ENCODE measurements at places on chromosomes 7 and 10. TPM values are rescaled to one million over a fixed set of nuclear protein-coding genes. Genes with fewer than 3 reads are reported as not detected.

- no peak for DNase-seq
These were observed 189.0 kb downstream of the NPSR1 start for GRCh38 chr7:34846976-34847375.

DNA sequence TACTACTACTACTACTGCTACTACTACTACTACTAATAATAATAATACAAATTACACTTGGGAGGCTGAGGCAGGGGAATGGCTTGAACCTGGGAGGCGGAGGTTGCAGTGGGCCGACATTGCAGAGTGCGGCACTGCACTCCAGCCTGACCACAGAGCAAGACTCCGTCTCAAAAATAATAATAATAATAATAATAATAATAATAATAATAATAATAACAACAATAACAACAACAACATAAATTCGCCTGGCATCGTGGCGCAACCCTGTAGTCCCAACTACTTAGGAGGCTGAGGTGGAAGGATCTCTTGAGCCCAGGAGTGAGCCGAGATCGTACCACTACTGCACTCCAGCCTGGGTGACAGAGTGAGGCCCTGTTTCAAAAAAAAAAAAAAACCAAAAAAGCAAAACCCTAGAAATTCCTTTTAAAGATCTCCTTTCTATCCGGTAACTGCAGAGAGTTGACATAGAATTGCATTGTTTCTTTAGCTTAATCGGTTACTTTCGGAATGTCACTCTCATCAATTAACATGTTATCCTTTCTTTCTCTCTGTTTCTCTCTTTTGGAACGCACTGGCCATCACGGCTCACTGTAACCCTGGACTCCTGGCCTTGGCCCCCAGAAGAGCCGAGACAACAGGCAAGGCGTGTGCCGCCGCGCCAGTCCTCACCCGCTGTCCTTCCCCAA is 972 bp downstream of the PHYH start:
- no peak for DNase-seq

TAS2R5 gene
- 45.5 TPM for total RNA-seq

AKR1D1 gene
- total RNA-seq, result not detected

HECW1 gene
- 0.29 TPM for total RNA-seq

- peak; percentile 40 for DNase-seq
These were observed 161.5 kb upstream of the FAM13C start for GRCh38 chr10:59523851-59524250.

DNA sequence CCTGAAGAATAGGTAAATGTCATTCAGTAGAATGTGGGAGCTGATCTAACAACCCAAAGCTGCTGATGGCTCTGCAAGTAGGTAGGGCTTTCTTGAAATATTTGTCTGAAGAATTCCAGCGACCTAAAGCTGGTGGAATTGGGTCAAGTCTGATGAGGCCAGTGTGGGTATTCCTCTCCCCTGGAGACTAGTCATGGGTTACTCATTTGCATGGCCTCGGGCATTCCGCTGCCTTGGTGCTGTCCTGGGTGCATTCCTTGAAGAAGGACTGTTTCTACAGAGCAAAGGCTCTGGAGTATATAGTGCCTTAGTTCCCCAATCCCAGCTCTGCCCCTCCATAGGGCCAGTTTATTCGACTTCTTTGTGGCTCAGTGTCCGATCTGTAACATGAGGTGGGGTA is 19.2 kb downstream of the PDK4 start:
- DNase-seq, result no peak

RGR gene
- total RNA-seq, result not detected

GRCh38 chr10:17423632-17424186 is 30.7 kb downstream of the ST8SIA6 start:
- DNase-seq, result no peak

DNA sequence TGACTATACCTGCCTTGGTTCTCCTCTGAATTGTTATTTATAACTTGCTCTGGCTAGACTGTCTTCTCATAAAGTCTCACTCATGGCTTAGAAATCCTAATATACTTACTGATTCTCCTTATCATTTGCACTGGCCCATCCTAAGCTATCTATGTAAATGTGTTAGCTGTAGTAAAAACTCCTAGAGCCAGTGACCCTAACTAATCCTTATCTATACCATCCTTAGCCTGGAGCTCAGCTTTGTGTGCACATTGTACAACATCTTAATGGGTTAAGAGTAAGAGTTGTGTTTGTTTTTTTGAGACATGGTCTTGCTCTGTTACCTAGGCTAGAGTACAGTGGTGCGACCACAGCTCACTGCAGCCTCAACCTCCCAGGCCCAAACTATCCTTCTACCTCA is 40.8 kb downstream of the LAMB4 start:
- DNase-seq, result no peak

DNA sequence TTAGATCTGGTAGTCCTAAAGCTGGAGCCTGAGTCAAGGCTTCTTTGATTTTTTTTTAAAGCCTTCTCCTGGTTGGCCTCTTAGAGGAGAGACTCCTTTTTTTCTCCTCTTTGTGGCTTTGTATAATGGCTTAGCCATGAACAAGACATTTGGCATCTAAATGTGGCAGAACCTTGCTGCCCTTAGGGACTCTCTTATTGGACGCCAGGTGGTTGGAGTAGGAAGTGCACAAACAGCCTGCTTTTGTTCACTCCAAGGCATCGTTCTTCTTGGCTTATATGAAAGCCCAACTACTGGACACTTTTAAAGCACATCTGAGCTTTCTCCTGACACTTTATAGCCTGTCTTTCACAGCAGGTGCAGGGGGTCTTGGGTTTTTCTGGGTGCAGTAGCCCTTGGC is 25.0 kb downstream of the ZPBP start:
- peak; percentile 36 for DNase-seq

DNA sequence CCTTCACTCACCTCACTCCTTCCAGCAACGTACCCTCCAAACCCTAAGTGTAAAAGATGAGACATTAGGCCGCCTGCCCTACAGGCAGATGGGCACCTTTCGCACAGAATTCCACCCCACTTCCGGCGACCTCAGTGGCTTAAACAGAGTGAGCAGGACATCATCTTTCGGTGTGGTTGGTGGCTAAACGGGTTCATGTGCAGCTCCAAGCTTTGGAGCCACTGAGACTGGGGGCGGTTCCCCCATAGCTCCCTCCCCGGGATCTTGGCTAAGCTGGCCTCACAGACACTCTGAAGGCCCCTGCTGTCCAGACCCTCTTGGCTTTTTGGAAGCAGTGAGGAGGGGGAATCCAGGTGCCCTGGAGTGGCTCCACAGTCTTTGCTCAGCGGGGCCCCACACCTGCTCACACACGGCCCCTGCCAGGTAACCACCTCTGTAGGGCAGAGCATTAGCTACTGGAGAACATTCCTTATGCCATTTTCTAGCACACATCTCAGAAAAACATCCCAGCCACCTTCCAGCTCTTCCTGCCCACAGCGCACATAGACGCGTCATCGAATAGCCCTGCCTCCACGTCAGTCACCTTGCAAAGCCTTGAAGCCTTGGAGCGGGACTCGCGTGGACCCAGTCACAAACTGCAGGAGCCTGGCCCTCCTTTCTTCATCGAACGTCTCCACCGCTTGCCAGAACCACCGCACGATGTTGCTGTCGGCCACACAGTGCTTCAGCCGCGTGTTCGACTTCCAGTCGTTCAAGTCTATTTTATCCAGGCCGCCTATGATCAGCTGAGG is 108.8 kb downstream of the SMURF1 start:
- no peak for DNase-seq

APBB1IP gene
- 1.2 TPM for total RNA-seq

All from stomach (tissue), 19 donors.